ENCODE measurements at places on chromosomes 2 and 18.

DNA sequence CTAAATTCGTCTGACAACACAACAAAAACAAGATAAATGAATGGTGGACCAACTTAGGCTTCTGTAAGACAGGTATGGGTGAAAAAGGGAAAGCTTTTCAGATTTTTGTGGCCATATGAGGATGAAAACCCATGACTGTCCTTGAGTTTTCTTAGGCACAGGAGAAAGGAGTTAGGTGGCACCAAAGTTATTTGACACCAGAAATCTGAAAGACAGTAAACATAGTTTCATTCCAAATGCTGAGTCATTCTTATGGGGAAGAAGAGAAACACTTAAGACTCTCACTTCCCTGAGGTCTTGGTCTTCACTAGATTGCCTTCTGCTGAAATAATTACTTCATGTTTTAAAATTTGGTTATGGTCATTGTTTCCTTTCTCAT is 5.2 kb upstream of the GPD2 start:
- DNase-seq, result no peak

DNA sequence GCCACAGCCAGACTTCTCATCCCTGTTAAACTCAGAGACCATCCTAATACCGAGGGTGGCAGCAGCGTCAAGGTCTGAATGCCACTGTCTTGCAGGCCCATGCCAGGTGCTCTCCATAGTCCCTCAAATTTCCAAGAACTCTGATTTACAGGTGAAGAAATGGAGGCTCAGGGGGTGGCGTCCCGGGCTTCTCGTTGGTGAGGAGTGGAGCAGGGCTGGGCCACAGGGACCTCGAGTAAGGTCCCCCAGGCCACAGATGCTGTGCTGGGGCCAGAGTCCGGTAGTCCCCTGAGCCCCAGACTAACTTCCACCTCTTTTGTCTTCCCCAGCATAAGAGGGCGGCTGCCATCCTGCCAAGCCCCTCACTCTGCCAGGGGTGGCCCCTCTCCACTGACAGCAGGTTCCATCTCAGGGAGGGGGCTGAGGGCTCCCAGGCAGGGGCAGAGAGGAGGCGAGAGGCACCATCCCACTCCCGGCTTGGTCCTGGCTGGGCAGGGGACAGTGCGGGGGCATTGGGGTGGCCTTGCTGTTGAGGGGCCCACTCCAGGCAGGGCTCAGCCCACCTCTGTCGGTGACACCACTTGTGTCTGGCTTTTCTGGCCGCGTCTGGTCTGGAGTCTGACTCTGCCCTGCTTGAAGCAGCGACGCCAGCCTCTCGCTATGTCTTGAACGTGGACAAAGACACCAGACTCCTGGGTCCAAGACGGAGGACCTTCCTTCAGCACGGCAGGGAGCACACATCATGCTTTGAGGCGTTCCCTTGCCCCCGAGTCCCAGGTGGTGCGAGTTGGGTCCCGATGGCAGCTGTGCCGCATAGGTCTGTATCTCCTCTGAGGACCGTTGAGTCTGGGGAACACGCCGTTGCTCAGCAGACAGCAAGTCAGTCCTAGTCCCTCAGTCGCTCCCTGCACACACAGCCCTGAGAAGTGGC is 15.9 kb upstream of the KLHL30 start:
- no peak for DNase-seq

GRCh38 chr2:603427-603826 is 73.8 kb downstream of the TMEM18 start:
- no peak for DNase-seq

DNA sequence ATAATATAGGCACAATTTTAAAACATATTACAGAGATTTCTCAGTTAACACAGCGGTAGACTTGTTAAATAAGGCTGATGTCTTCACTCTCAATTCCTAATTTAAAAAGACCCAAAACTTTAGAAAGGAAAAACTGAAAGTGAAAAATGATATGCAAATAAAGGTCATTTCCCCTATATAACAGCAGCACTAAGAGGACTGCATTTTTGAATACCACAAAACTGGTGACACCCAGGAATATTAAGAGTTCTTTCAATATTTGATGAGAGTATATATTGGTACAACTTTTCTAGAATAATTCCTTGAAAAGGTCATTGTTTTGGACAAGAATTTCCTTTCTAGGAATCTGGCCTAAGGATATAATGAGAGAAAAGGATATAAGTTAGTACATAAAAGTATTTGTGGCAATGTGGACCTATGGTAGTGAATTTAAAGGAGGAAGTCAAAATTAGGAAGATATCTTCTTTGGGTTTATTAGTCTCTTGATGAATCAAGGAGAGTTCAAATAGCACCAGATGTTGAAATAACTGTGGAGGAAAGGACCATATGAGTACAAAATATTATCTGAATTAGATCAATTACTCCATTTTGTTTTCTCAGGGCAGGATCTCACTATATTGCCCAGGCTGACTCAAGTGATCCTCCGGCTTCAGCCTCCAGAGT is 70.3 kb downstream of the TMEM237 start:
- no peak for DNase-seq

DNA sequence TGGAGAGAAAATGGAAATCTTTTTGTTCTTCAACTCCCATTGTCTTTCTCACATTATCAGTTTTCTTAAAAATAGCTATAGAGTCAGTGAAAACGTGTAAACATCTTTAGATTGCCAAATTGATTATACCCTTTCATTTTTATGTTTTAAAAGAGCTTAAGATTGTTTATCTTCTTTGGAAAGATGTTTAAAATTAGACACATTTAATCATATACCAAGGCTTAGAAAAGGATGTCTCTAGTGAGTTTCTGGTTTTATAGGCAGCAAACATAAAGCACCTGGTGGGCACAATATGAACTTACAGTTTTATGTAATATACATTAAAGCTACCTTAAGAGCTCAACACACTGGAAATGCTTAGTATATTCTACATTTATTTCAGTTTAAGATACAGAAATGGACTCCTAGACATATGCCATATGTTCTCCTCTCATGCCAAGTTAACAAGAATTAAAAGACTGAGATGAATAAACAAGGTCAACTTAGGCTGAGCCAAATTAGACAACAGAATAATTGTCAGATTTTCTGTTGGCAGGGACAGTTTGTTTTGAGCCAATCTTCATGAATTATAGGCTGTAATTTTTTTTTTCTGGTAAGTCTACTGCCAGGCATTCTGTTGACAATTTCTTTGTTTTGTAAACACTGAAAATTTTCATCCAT is 112.7 kb downstream of the OTX1 start:
- no peak for DNase-seq

DNA sequence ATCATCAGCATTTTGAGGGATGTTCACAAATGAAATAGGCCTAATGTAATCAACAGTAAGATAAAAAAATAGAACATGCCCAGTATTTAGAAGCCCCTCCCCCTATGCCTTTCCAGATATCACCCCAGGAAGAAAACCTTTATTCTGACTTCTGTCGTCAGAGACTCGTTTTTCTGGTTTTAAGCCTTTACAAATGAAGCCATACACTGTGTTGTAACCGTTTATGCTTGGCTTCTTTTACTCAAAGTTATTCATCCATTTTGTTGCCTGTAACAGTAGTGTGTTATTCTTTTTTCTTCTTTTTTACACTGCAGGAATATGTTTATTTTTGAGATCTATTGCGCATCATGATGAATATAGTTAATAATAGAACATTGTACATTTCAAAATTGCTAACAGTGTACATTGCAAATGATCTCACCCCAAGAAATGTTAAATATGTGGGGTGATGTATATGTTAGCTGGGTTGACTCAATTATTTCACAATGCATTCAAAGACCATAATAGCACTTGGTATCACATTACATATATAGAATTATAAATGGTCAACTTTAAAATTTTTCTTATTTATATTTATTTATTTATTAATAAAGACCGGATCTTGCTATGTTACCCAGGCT is 28.1 kb upstream of the PNPT1 start:
- no peak for DNase-seq

DNA sequence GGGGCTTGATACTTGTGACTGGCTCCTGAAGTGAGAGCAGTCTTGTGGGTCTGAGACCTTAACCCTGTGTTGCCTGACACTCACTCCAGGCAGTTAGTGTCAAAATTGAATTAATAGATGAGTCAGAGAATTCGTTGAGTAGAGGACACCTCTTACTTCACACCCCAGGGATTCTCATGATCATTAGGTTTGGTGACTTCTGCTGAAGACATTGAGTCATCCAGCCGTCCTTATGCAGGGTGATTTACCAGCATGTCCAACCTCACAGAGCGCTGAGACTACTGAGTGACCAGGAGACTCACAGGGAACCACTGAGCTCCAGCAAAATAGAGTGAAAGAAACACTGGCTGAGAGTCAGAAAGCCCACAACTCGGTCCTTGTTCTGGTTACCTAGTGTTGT is 36.0 kb upstream of the EVA1A start:
- DNase-seq, result no peak

GRCh38 chr2:99841749-99842148 is 300.6 kb downstream of the AFF3 start:
- no peak for DNase-seq

Measured in activated T-helper 1 cell treated with Interleukin-2 at 50 U/mL for 16 hours (primary cell).